ENCODE measurements at places on chromosomes 5 and 9.

DNA sequence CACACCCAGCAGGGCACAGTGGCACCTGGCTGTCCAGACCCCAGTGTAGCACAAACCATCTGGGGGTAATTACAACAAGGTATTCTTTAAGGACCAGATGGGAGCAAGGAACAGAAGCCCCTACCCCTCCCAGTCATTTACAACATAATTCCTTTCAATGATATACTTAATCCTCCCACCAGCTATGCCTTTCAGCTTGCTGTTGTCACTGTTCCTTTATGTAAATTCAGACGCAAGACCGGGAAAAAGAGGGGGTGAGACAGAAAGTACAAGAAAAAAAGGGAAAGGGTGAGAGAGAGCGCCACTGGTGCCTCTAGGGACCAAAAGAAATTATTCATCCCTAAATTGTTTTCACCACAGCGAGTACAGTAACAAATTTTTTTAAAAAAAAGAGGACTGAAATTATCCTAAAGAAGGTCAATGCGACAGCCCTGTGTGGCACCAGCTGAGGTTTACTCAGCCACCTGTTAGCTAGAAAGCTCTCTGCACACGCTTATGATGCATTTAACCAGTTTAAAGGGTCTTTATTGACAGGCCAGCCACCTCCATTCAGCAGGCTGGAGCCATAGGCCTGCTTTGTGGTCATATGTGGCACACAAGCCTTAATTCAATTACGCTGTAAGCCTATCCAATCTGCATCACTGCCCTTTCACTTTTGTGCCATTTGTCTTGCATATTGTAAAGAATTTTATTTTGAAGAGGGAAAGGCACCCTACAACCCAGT lies 210.2 kb upstream of the ISL1 start:
- no peak for DNase-seq

- no peak for DNase-seq
Observed at GRCh38 chr5:105872569-105873270, 1798.0 kb downstream of the EFNA5 start.

DNA sequence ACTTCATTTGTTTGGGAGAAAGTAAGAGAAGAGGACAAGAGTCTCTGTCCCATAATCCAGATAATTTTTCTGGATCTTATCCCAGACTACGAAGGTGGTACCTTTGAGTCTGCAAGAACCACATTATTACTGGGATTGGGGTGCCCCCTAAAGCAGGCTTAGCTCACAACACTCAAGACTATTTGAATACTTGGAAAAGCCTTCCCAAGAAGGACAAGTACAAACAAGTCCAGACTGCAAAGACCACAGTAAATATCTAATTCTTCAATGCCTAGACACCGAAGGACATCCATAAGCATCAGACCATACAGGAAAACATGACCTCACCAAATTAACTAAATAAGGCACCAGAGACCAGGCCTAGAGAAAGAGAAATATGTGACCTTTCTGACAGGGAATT lies 40.2 kb upstream of the TMED7 start:
- no peak for DNase-seq

GRCh38 chr9:105535920-105536668 lies 21.8 kb upstream of the FKTN start:
- no peak for DNase-seq

DNA sequence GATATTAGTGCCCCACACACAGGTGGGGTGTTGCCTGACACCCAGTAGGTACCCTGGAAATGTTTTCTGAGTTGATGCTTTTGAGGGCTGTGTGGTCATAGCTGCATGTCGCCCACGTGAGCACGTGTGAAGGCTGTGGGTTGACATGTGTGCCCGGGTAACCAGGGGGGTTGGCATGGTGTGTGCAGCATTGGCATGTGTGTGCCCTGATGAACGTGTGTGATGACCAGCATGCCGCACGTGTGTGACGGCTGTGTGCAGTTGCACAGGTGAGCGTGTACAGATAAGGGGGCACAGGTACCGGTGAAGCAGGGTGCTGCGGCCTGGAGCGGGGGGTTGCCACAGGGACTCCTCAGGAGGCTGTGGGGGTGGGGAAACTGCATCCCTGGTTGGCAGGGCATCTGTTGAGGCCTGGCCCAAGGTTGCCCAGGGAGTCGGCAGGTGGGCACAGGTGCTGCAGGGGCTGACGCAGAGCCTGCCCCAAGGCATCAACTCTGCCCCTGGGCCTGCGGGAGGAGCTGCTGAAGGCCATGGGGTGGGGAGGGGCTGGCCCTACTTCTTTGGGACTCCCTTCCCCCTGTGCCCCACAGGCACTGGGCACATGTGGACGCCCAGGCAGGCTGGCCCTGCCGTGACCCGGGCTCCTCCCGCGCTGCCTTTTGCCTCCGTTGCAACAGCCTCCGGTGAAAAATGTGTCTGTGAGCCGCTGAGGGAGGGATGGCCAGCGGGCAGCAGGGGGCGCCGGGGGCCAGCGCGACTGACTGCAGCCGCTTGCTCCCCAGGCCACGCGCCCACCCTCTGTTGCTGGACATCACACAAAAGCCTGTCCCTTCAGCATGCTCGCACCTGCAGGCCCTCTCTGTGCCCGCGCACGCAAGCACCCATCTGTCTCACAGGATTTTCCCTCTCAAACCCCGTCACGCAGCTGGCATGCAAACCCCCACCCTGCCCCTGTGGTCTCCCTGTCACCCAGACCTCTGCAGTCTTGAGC lies 2.2 kb downstream of the UNC5A start:
- no peak for DNase-seq

DNA sequence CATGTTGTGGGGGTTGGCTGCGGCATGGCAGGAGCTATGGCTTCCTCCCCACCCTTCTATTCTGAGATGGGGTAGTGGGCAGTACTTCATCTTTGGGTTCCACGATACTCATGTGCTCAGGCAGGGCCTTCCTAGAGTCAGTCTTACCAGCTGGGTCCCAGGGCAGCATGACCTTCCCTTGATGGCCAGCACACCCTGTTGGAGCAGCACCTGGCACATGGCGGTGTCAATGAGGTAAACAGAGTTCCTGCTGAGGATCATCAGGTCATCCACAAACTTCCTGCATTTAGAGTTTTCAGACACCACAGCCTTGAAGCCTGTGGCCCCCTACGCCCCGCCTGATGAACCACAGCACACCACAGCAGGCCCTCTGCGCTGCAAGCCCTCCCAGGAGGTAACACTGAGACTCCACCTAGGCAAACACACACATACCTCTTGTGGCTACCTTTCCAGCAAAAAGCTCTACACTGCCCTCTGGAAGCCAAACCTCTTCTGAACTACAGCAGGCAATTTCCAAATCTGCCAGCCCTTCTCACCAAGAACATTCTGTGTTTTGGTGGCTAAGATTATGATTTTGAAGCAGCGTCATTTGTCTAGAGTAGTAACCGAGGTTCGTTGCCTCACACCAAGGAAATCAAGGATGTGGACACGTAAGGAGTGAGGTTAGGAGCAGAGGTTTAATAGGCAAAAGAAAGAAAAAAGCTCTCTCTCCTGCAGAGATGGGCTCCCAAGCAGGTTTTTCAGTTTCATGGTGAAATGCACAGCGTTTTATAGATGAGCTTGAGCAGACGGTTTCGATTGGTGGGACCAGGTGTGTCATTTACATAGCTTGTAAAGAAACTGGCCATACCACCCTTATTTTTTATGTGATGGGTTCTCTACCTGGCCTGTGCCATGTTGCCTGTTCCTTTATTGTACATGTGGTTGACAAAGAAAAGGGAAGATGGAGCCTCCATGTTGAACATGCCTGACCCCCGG lies 20.3 kb upstream of the TMEM174 start:
- DNase-seq = no peak

DNA sequence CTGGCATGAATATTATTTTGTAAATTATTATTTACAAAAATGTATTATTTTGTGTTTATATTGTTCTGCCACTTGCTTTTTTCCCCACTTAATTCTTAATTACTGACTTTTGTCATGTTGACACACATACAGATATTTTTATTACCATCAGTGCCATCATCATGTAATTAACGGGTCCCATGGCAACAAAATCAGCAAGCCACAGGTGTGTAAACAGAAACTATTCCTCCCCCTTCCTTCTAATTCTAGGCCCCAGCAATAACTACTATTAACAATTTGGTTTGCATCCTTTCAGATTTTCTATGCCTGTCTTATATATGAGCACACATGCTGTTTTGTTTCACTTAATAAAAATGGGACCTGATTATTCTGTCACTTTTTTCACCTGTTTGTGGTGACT lies 29.3 kb downstream of the CYFIP2 start:
- DNase-seq = no peak

- DNase-seq = no peak
Observed at GRCh38 chr5:145157841-145158240, 677.3 kb downstream of the PRELID2 start.
